ENCODE measurements at places on chromosomes 4 and X.

GRCh38 chr4:71553605-71554004 lies 214.8 kb downstream of the SLC4A4 start:
- DNase-seq: no peak

DNA sequence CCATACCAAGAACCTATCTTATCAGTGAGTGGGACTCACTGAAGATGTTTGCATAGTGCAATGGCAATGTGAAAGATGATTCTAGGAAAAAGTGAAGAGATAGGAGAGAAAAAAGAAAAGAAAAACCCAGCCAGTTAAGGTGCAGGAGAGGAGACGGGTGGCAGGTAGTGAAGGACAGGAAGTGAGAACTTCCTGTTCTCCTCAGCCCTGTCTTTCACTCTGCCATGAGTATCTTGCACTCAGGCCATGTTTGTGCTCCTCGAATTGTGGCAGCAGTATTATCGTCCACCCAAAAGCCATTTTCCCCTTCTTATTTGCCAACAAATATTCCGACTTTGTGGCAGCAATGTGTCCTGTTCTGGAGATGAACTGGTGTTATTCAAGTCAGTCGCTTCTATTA lies 8.6 kb upstream of the ENPEP start:
- no peak for DNase-seq

DNA sequence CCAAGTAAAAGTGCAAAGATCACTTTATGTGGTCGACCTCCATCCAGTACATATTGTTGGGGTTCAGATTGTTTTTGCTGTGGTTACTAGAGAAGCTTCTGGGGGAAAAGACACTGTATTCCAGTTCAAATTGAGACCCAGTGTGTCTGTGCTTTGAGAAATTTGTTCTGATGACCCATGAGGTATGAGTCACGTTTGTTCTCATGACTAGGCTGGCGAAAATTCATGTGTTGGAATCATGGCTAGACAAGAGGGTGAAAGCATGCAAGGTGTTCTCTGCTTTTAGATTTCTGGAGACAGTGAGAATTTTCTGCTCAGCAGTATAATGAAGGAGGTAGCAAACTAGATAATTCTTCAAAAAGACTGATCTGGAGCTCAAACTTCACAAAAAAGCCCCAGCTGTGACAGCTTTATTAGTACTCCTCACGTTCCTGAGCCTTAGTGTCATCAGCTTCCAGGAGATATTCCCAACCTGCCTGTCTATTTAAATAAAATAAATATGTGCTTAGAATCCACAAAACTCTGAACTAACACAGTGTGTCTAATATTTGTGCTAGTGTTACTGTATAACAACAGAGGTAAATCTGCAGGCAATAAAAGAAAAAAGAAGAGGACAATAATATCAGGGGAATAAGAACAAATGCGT lies 24.4 kb upstream of the FAM47B start:
- no peak for DNase-seq

- DNase-seq: no peak
Measured at GRCh38 chr4:24443200-24443599, 141.2 kb downstream of the DHX15 start.

- no peak for DNase-seq
Measured at GRCh38 chr4:125624951-125625350, 310.2 kb downstream of the FAT4 start.

- DNase-seq: no peak
Measured at GRCh38 chr4:71559957-71560571, 221.2 kb downstream of the SLC4A4 start.

- DNase-seq: no peak
Measured at GRCh38 chr4:151646322-151646721, 114.5 kb downstream of the GATB start.

DNA sequence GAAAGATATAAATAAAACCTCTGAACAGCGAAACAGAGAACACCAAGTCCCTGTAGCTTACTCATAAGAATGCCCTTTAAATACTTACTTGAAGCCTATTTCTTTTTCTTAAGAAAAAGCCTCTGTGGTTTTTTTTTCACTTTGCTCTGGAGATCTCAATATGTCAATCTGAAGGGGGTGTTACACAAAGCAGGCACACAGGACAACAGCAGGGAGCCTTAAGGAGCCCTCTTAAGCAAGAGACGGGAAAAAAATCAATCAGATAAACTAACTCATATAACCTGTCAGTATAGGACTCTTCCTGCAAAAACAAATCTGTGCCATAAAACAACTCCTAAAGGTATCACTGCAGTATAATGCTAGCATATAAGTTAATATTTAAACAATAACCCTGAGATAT lies 611.1 kb upstream of the ATOH1 start:
- no peak for DNase-seq

DNA sequence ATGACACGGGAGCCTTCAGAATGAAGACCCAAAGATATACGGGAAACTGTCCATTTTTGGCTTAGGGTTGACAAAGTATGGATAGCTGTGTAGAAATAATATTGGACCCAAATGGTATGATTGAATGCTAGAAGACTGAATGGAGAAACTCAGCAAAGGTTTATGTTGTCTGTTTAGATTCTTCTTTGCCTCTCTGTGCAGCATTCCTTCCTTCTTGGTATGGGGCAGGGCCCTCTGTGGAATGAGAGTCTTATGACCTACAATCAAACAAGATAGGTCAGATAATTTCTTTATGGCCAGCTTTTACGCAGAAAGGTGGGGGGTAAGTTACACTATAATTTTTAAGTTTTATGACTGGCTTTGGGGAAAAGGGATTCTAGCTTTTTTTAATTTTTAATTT lies 124.3 kb downstream of the PCDH10 start:
- no peak for DNase-seq

GRCh38 chr4:127523369-127523768 lies 109.4 kb upstream of the INTU start:
- no peak for DNase-seq

GRCh38 chr4:89860971-89861370 lies 24.0 kb upstream of the SNCA start:
- no peak for DNase-seq

- no peak for DNase-seq
Measured at GRCh38 chr4:169201222-169202144, 69.3 kb downstream of the SH3RF1 start.

DNA sequence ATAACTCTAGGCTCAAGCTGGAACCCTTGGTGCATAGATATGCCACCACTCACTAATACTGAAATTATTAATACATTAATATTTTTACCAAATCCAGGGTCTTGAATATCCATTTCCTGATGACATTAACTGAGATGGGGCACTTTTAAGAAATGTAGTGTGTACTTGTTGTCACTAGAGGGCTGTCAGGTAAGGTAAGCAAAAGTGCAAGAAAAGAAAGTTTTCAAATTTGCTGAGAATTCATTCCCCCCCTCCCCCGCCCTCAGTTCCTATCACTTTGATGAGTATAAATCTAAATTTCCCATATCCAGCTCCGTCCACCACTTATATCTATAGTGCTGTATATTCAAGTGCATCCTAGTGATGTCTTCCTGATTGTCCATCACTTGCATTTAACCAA lies 20.5 kb upstream of the WDR44 start:
- DNase-seq: no peak

- no peak for DNase-seq
Measured at GRCh38 chr4:136637071-136637777, 895.1 kb downstream of the PCDH18 start.

DNA sequence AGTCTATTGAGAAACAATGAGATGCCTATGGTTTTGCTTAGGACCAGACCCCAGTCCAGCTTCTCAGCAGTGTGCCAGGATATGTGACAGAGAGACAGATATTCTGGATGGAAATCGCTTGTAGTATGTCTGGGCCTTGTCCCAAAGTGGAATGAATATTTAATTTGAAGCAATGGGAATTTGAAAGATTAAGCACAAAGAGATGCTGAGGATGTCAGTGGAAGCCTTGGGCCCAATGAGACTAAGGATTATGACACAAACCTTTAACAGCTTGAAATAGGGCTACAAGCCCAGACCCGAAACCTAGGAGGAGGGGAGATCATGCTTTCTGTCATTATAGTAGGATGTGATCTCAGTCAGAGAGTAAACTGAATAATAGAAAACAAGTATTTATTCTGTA lies 459.2 kb downstream of the FAT4 start:
- DNase-seq: no peak

DNA sequence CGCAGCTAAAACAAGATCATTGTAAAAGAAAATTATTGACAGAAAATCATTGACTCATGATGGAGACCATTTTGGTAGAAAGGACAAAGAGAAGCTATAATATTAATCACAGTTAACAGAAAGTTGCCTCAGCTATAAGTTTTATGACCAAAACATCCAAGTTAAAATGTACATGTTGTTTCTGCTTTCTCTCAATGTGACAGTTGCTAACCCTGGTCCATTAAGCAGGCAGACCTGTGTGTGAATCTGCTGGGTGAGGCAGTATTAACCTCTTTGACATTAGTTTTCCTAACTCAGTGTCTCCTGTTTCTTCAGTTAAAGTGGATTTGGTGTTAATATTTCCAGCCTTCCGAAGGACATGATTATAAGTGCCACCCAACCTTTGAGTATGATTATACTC lies 94.8 kb upstream of the DCLK2 start:
- no peak for DNase-seq

GRCh38 chrX:43500996-43501694 lies 155.0 kb upstream of the MAOA start:
- DNase-seq: no peak

Measured in activated T-helper 1 cell treated with anti-CD3 and anti-CD28 coated beads, Interleukin-2, amount 50 U/mL, for 16 hours (primary cell).